Vagina (tissue), 2 donors: ENCODE measurements at places on chromosomes 1 and 21.

DNA sequence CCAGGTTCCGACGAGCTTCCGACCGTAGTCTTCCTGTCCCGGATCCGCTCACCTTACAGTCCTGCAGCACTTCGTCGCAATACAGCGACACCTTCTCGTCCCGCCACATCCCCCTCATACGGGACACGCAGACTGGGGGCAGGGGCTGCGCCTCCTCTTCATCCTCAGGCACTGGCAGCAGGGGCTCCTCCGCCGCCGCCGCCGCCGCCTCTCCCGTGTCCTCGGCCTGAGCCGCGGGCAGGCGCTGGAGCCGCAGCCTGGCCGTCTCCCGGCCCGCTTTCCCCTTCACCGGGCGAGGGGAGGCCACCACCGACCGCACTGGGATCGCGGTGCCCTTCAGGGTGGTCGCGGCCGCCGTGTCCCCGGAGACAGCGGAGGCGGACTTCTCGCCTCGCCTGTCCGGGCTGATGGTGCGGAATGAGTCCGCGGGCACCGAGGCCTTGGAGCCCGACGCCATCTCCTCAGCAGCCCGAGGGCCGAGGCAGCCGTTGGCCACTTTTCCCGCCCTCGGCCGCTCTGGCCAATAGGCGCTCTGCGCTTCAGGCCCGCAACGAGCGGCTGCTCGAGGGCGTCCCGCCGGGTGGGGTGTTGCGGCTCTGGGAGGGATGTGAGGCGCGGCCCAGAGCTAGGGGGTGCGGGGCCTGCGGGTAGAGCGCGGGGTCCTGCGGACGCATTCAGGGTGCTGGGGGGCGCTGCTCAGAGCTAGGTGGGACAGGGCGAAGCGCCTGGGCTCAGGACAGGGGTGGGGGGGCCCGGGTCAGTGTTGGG lies at the start of gene SHCBP1L:
TSS of gene SHCBP1L (minus strand) at position 490 of the 768 bp plus-strand sequence. CDS start at position 457, 33 bp downstream.
- DNase-seq = no peak

DNA sequence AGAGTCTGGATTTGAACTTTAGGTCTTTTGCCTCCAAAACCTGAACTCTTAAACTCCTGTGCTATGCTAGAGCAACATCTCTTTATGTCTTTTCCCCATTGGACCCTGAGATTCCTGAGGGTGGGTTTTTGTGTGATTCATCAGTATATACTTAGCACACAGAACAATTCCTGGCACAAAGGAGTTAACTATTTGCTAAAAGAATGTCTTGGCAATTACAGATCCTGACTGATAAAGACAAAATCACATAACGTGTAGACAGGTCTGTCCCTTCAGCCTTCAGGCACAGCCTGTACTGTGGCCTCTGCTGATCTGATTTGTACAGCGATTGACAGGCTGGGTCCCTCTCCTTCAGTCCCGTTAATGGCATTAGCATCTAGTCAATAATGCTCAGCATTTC lies 162.4 kb upstream of the BEND5 start:
- DNase-seq = no peak

- DNase-seq = no peak
Observed at GRCh38 chr1:73854527-73854926, 343.4 kb downstream of the LRRIQ3 start.

DNA sequence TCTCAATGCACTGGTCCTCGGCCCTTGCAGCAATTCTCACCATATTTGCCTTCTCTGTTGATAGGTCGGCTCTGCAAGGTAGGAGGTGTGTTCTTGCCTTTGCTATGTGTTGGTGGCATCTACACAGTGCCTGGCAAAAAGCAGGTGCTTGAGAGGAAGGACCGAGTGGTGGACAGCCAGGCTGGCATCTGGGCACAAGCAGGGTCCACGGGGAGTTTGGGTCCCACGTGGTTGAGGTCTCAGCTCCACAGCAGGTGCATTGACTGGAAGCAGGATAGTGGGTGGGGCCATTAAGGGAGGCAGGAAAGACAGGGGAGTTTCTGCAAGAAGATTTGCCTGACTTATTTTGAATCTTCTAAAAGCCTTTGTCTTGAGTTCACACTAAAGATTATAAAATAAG lies 81.2 kb upstream of the WNT4 start:
- DNase-seq = no peak

- DNase-seq = peak; percentile 87
Observed at GRCh38 chr1:201260648-201261311, 22.5 kb upstream of the PKP1 start.

DNA sequence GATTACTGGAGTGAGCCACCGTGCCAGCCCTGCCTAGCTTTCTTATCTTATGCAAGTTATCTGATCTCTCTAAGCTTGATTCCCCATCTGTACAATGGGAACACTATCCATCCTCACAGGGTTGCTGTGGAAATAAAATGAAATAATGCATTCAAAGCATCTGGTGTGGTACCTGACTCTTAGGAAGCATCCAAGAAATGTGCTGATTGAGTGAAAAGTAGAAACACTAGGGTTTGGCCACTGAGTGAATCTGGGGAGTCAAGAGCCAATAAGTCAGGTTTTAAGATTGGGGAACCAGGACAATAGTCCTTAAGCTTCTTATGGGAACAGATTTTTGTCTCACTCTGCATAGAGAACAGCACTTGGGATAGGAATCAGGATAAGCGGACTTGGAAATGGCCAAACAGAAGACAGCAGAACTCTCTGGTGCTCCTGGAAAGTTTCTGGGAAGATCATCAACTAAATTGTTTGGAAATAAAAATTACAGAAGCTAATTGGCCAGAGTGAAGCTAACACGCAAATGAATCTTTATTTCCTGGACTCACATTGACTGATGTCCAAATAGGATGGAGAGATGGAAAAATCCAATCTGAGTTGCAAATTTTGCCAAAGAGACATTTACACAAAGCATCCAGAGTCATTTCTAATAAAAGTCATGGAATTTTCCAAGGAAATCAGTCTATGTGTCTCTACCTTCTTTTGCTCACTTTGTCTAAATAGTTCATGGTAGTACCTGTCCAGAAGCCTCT lies 3.3 kb downstream of the PAFAH2 start:
- no peak for DNase-seq

DNA sequence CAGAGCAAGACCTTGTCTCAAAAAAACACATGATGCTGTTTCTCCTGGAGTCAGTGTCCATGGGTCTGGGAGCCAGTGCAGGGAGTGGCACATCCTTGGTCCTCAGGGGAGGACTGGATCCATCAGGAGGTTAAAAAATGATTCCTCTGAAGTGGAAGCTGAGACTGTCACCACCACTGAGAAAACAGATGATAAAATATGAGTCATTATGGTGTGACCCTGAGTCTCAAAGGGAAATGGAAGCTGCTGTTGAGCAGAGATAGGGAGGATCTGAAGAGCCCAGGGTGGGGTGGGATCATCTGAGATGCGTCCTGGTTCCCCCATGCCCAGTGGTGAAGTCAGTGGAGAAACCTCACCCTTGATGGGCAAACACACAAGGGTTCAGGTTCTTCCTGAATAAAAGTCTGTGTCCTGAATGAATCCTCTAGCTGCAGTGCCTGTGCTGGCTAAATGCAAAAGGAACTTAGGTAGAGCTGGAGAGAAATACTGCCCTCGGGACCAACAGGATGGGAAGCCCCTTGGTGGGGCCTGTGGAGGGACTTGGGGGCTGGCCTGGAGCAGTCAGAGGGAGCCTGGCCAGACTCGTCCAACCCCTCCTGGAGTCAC lies 61.6 kb upstream of the TENT5B start:
- DNase-seq = no peak

GRCh38 chr1:170729225-170730002 lies 65.5 kb downstream of the PRRX1 start:
- no peak for DNase-seq

- DNase-seq = no peak
Observed at GRCh38 chr21:15204970-15205286, 140.1 kb upstream of the NRIP1 start.

DNA sequence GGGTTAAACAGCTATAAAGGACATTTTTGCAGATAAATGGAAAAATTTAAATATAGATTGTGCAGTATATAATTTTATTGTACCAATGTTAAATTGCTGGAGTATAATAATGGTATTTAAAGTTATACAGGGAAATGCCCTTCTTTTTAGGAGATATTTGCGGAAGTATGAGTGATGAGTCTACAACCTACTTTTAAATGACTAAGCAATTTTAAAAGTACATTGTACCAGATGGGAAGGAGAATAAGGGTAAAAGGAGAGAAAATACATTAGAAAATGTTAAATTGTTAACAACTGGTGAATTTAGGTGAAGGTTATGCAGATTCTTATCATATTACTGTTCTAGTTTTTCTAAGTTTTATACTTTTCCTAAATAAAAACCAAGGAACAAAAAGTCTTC lies 91.8 kb downstream of the ZZZ3 start:
- no peak for DNase-seq

DNA sequence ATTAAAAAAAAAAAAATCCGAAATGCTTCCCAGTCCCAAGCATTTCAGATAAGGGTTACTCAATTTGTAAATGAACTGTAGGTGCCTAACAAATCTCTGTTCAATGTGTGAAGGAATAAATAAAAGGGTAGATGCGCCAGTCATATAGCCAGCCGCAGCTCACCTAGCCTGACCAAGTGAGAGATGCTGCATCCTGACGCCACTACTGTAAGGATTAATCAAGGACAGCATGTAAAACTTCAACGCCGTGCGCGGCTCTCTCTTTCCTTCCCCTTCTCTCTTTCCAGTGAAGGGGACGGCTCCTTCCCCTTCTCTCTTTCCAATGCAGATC lies 441 bp downstream of the PPT1 start:
- DNase-seq = no peak

DNA sequence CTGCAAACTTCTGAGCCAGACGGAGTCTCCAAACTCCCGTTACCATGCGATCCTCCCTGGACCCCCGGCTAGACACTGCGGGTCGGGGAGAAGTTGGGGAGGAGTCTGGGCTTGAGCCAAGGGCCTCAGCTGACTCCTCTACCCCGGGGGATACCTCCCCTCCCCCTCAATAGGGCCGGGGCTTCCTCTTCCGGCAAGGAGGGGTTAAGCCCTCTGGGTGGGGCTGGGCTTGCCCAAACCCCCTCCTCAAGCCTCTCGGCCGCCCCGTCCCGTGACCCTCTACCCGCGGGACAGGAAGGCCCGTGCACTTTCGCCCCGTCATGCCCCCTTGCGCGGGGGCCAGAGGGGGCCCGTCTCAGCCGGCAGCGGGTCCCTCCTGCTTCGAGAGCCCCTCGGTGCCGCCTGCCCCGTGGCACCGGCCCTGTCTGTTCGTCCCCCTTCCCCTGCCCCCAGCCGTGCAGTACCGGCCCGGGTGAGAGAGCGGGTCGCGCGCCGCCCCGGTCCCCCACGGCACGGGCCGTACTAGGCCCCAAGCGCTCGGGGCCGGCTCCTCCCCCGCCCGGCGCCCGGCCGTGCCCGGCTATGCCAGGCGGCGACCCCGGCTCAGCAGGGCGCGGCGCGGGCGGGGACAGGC lies 652 bp downstream of the ARL8A start:
- DNase-seq = no peak

- no peak for DNase-seq
Observed at GRCh38 chr1:238399558-238399957, 508.8 kb upstream of the ZP4 start.

GRCh38 chr1:179831225-179831624 lies 46.4 kb downstream of the TOR1AIP2 start:
- DNase-seq = no peak

GRCh38 chr21:34639882-34640788 lies 25.2 kb upstream of the RCAN1 start:
- DNase-seq = no peak

GRCh38 chr1:60390593-60391282 lies 317.2 kb upstream of the C1orf87 start:
- DNase-seq = no peak

- DNase-seq = no peak
Observed at GRCh38 chr1:89723863-89724262, 90.9 kb downstream of the LRRC8C start.

DNA sequence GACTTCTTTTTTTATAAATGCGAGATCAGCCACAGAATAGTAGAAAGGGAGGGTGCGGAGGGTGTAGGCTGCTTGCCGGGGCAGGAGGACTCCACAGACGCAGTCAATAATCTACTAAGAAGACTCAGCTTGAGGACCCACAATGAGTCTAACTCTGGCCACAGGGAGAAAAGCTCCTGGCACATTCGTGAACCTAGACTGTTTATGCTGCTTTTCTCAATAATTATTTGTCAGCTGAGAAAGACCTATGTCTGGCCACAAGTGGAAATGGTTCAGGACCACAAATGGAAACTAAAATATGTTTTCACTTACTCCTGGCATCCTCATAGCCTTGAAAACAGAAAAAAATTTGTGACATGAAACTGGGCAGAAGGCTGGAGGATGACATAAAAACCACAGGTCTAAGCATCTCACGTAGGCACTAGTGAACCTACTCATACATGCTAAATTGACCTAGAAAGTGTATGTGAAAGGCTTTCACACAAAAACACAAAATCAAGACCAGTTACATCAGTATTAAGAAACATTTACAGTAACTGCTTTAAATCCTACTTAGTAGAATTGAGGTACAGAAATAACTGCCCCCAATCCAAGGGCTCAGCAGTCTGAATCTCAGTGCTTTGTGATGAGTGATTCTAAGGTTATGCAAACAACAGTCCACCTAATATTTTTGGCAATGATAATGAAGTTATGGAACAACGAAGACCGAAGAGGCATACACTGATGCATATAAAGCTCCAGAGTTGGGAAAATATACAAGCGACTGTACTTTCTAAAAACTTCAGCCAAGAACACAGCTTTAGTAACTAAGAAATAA lies 159.5 kb downstream of the SLC45A1 start:
- DNase-seq = no peak

DNA sequence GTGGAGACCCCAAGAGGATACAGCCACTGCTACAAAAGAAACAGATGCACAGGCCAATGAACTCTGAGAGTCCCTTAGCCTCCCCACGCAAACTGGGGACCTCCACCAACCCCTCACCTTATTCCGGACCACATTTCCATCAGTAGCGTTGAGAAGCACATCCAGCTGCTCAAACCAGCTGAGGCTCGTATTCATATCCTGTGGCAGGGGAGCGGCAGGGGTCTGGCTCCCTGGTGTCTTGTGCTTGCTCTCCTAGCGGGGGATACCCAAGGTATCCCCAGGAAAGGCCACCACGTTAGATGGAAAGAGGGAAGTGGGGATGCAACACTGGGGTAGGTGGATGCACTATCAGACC lies 481 bp downstream of the CCDC163 start:
- DNase-seq = no peak

DNA sequence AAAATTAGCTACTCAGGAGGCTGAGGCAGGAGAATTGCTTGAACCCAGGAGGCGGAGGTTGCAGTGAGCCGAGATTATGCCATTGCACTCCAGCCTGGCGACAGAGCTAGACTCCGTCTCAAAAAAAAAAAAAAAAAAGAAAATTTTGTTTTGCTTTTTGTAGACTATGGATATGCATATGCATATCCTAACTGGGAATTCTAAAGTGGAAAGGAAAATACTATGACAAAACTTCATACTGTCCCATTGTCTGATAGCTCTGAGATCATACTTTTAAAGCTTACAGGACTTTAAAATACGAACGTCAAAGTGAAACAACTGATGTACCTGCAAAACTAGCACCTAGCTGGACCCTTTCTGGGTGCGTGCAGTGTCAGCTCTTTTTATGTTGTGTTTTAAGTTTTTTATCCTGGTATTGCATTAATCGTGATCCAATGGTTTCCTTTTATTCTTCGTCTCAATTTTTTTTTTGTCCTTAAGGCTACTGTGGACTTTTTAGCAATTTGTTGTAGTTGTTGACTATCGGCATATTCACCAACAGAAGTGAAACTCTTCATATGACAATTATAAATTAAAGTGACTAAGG lies 19.2 kb downstream of the SPRTN start:
- no peak for DNase-seq

- no peak for DNase-seq
Observed at GRCh38 chr1:208988811-208989222, 594.7 kb upstream of the CAMK1G start.
